ENCODE measurements at places on chromosomes 11 and 22.

GRCh38 chr11:94550513-94550912 is 6.8 kb downstream of the FUT4 start:
- no peak for DNase-seq

DNA sequence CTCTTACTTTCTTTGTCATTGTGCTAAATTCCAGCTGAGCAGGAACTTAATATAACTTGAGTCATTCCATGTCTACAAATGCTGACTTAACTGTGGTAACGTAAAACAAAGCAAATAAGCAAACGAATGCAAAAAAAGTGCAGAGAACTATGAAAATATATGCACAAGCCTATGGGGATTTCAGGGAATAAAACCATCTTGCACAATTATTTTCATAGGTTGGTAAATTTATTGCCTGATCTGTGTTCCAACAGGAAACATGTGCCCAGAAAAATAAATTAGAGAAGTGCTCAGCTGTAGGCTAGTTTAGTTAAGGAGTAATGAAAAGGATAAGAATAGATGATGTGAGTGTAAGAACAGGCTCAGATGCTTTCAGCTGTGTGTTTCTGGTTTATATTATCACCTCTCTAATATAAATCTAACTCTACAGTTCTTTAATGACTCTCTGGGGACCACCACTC is 1169.3 kb downstream of the LRRC4C start:
- no peak for DNase-seq

- peak; percentile 34 for DNase-seq
Observed at GRCh38 chr11:8033305-8034105, 46.4 kb downstream of the EIF3F start.

GRCh38 chr11:74072286-74072685 is 63.4 kb upstream of the UCP3 start:
- no peak for DNase-seq

- no peak for DNase-seq
Observed at GRCh38 chr22:31295831-31296657, 3.8 kb upstream of the PIK3IP1 start.

Measured in effector CD4-positive, alpha-beta T cell (primary cell).